ENCODE measurements at places on chromosomes 6 and 20. TPM values are rescaled to one million over a fixed set of nuclear protein-coding genes. Genes with fewer than 3 reads are reported as not detected.

Gene DCDC2
- total RNA-seq: not detected

Gene C20orf141
- not detected for total RNA-seq

Gene LRRN4
- total RNA-seq: not detected

Gene NKX2-2
- not detected for total RNA-seq

Gene PDE10A
- 8.0 TPM for total RNA-seq

Gene FRS3
- total RNA-seq: 0.89 TPM

Gene KIAA1755
- not detected for total RNA-seq

Gene SLC2A4RG
- total RNA-seq: 9.2 TPM

Gene PTK6
- total RNA-seq: under 0.01 TPM

Gene TDRD6
- total RNA-seq: under 0.01 TPM

Gene AKIRIN2
- 13.6 TPM for total RNA-seq

Gene PLEKHG1
- 19.8 TPM for total RNA-seq

Gene EPHA7
- under 0.01 TPM for total RNA-seq

Gene PBOV1
- total RNA-seq: not detected

Gene PNLDC1
- not detected for total RNA-seq

Gene ARMH2
- not detected for total RNA-seq

Gene FAM184A
- 0.13 TPM for total RNA-seq

Gene HMGCLL1
- not detected for total RNA-seq

Gene CTCFL
- total RNA-seq: not detected

Gene COL19A1
- total RNA-seq: under 0.01 TPM

Gene C20orf202
- under 0.01 TPM for total RNA-seq

Gene OTOR
- not detected for total RNA-seq

Gene EDN1
- total RNA-seq: 63.0 TPM

Gene CTSZ
- 206 TPM for total RNA-seq

Gene SYNDIG1
- total RNA-seq: not detected

Gene SLC22A7
- total RNA-seq: not detected

Gene EEF1A1
- total RNA-seq: 25,959 TPM

Gene HLA-DPA1
- 6.3 TPM for total RNA-seq

Gene IL17F
- not detected for total RNA-seq

Gene TNXB
- 0.90 TPM for total RNA-seq

Gene OR2B2
- not detected for total RNA-seq

Gene MOCS1
- total RNA-seq: 10.4 TPM

Gene HBS1L
- total RNA-seq: 74.5 TPM

Gene RAD21L1
- not detected for total RNA-seq

Gene KIF25
- under 0.01 TPM for total RNA-seq

Gene C6orf132
- total RNA-seq: under 0.01 TPM

Gene SLC22A16
- not detected for total RNA-seq

Gene HSPA1B
- 27.6 TPM for total RNA-seq

Gene DZANK1
- total RNA-seq: 0.38 TPM

Gene COL9A1
- not detected for total RNA-seq

Gene TMEM74B
- total RNA-seq: 0.26 TPM

Gene BHLHE23
- not detected for total RNA-seq

Gene KHDC1L
- total RNA-seq: not detected

Gene PPIL1
- 20.9 TPM for total RNA-seq

Gene FOXS1
- total RNA-seq: 0.39 TPM

Gene CASS4
- total RNA-seq: under 0.01 TPM
